Aorta (tissue), 5 donors: ENCODE measurements at places on chromosomes 12 and 14. TPM values are rescaled to one million over a fixed set of nuclear protein-coding genes. Genes with fewer than 3 reads are reported as not detected.

DNA sequence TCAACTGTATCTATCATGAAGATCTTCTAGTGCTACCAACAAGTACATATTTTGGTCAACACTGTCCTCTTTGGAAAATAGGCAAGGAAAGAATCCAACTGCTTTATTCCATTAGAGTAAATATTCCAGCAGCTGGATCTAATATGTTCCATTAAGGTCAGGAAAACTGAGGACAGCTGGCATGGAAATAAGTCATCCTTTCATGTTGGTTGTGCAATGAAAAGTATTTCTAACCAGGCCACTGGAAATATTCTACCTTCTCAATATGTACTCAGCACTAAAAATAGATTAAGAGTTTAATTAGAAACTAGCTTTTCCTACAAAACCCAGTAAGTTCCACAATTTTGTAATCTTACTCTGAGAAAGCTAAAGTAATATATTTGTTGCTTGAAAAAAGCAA lies 19.6 kb downstream of the HIGD1C start:
- no peak for DNase-seq
- no peaks in the 10 kb centered on the region for H3K27me3 ChIP-seq
- no peaks in the 10 kb centered on the region for H3K36me3 ChIP-seq

DNA sequence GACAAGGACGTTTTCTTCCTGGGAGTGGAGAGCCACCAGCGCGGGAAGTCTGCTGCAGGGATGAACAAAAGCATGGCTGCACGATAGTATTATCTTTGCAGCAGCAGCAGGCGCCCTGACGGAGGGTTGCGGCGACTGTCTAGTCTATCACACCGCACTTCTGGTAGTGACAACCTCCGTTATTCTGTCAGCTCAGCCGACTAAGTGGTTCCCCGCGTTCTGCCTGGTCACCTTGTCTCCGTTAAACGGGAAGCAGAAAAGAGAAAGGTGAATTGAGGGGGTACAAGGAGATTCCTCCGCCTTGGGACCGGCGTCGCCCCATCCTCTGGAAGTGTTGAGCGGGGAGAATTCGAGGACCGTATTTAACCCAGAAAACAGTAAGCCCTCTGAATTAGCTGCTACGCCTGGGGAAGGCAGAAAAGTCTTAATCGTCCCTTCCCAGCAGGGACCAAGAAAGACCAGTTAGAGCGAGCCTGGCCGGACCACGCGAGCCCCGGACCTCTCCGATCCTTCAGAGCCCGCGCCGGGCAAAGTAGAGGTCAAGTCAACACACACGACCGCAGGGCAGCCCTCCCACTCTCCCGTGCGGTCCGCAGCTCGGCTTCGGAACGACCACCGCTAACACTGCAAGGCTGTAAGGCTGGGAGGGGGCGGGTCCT lies 536 bp upstream of the DAAM1 start:
- H3K4me3 ChIP-seq, result peak overlapping the region; percentile 36
- H3K27me3 ChIP-seq, result no peaks in the 10 kb centered on the region
- H3K27ac ChIP-seq, result peak overlapping the region; percentile 92
- peak; percentile 79 for DNase-seq

DNA sequence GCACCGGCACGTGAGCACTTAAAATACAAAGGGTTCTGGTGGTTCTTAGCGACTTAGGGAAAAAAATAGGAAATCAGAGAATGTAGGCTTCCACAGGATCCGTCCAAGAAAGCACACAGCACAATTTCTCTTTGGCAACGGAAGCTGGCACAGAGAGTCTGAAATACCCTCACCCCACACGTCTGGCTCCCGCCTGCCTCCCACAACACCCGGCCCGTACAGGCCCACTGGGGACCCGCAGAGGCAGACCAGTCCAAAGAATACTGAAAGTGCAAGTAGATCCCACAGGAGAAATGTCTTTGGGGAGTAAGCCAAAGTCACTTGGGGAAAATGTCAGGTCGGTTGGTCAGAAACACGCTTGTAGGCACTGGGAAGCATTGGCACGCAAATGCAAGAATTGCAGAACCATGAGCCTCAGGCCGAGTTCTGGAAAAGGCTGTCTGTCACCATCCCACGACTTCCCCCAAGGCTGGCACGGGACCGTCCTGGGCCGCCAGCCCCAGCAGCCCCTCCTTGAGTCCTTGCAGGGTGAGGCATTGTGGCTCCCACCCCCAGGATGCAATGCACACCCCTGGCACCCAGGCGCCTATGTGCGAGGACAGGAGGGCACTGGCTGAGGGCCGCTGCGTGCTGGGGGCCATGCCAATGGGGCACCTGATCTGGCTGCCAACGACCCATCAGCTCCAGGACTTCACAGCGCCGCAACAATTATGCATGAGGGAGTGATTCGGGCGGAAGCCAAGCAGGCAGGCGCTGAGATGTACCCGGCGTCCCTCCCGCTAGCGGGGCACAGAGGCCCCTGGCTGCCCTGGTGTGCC lies 29.7 kb downstream of the CHGA start:
- no peak for DNase-seq
- H3K27me3 ChIP-seq, result no peaks in the 10 kb centered on the region
- H3K36me3 ChIP-seq, result no peaks in the 10 kb centered on the region
- no peak overlapping the region for H3K4me3 ChIP-seq
- H3K4me1 ChIP-seq, result no peaks in the 10 kb centered on the region

- H3K27ac ChIP-seq, result no peak overlapping the region
- H3K27me3 ChIP-seq, result no peaks in the 10 kb centered on the region
- DNase-seq, result no peak
- no peaks in the 10 kb centered on the region for H3K4me1 ChIP-seq
- no peaks in the 10 kb centered on the region for H3K36me3 ChIP-seq
These were observed 204.8 kb downstream of the NUAK1 start for GRCh38 chr12:105933671-105934665.

KRR1 gene
- 17.8 TPM for polyA plus RNA-seq

GRCh38 chr12:131132118-131132892 lies 178.6 kb downstream of the ADGRD1 start:
- H3K4me1 ChIP-seq, result no peaks in the 10 kb centered on the region
- no peak overlapping the region for H3K4me3 ChIP-seq
- H3K36me3 ChIP-seq, result no peaks in the 10 kb centered on the region
- DNase-seq, result peak; percentile 90

GRCh38 chr12:96237465-96238077 lies 43.4 kb downstream of the ELK3 start:
- H3K27ac ChIP-seq, result no peak overlapping the region
- no peaks in the 10 kb centered on the region for H3K27me3 ChIP-seq
- H3K4me1 ChIP-seq, result peaks cover 2% of the 10 kb centered on the region
- no peaks in the 10 kb centered on the region for H3K36me3 ChIP-seq
- no peak overlapping the region for H3K4me3 ChIP-seq
- peak; percentile 87 for DNase-seq

LMNTD1 gene
- polyA plus RNA-seq, result not detected

- H3K27me3 ChIP-seq, result no peaks in the 10 kb centered on the region
- no peak overlapping the region for H3K4me3 ChIP-seq
- H3K27ac ChIP-seq, result no peak overlapping the region
- DNase-seq, result no peak
These were observed 89.6 kb downstream of the LMNTD1 start for GRCh38 chr12:25463521-25463920.

GRCh38 chr14:47365233-47365632 lies 310.2 kb downstream of the MDGA2 start:
- no peaks in the 10 kb centered on the region for H3K36me3 ChIP-seq
- DNase-seq, result no peak
- H3K4me1 ChIP-seq, result no peaks in the 10 kb centered on the region
- H3K27ac ChIP-seq, result no peak overlapping the region
